ENCODE measurements at places on chromosomes 16 and 17.

- no peak for DNase-seq
These were observed 206.7 kb downstream of the ZNF423 start for GRCh38 chr16:49649013-49649765.

GRCh38 chr17:41651625-41652460 is 27.5 kb upstream of the KRT17 start:
- no peak for DNase-seq

GRCh38 chr17:38896346-38896954 is 26.6 kb downstream of the LASP1 start:
- no peak for DNase-seq

DNA sequence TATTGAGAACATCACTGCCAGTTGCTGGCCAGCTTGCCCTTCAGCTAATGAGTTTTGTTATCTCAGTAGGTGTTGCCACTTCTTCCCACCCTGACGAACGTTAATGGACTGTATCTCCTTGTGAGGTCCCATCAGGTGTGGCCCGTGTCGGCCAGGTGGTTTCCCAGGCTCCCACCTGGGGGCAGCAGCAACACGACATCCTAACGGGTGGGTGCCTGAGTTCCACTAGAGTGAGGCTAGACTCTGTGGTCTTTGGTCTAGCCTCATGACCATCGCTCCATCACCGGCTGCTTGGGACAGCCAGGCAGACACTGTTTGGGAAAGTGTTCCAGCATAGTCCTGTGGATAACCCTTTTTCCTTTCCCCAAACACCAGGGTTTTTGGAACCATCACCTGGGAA is 45.6 kb upstream of the LCMT1 start:
- DNase-seq = no peak

- DNase-seq = no peak
These were observed 3.5 kb upstream of the BCL6B start for GRCh38 chr17:7019367-7019766.

DNA sequence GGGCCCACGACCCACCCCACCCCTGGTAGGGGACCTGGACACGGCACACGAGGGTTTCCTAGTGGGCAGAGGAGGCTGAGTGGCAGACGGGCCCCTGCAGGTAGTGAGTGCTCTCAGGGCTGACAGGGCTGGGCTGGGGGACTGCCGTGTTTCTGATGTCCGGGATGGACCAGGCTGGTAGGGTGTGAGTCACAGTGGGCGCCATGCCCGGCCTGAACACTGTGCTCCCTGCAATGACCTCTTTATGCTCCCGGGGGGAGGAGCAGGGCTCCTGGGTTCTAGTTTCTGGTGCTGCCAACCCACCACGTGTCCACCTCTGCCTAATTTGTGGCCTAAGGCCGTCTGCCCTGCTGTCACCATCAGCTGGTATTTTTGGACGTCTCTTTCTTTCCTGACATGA is 26.3 kb downstream of the ARHGAP23 start:
- DNase-seq = no peak

- no peak for DNase-seq
These were observed 49.1 kb upstream of the IL34 start for GRCh38 chr16:70597135-70597835.

DNA sequence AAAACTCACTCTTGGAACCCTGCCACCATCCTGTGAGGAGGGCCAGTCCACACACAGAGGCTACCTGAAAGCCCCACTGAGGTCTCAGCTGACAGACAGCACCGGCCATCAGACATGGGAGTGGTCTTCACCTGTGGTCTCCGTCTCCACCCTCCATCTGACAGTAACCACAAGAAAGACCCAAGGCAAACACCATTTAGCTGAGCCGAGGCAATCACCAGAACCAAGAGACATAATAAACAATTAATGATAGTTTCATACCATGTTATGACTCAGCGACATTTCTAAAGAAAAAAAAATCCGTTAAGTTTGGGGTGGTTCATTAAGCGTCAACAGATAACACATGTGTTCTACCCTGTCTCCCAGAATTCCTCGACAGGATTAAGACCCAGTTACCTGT is 6.1 kb upstream of the EVPLL start:
- DNase-seq = no peak

DNA sequence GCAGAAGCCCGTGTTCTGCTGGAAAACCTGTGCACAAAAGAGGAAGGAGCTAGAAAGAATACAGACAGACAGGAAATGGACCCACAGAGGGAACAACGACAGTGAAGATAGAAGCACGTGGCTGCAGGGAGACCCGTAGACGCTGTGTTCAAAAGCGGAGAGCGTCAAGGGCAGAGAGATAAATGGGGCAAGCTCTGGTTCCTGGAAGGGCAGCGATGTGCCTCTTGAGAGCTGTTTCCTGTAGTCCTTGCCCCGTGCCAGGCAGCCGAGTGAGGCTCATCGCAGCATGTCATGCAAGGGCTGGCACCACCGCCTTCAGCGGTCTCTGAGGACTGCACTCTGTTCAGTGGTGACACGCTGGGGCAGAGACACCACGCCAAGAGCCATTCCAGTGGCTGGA is 43.6 kb upstream of the CACNG5 start:
- no peak for DNase-seq

- no peak for DNase-seq
These were observed 4.4 kb downstream of the HAPSTR1 start for GRCh38 chr16:9095656-9096397.

- DNase-seq = no peak
These were observed 40.8 kb upstream of the TAOK1 start for GRCh38 chr17:29349409-29349808.

GRCh38 chr17:77814091-77814772 is 144.3 kb upstream of the TNRC6C start:
- no peak for DNase-seq

GRCh38 chr17:50392621-50393020 is 4.7 kb downstream of the LRRC59 start:
- DNase-seq = no peak

Measured in stimulated activated CD4-positive, alpha-beta T cell treated with anti-CD3 and anti-CD28 coated beads, TNF-alpha, amount 100 ng/mL, for 48 hours (primary cell).